Inflammatory macrophage treated with lipopolysaccharide for 4 hours (primary cell): ENCODE measurements at places on chromosomes 2 and 18.

DNA sequence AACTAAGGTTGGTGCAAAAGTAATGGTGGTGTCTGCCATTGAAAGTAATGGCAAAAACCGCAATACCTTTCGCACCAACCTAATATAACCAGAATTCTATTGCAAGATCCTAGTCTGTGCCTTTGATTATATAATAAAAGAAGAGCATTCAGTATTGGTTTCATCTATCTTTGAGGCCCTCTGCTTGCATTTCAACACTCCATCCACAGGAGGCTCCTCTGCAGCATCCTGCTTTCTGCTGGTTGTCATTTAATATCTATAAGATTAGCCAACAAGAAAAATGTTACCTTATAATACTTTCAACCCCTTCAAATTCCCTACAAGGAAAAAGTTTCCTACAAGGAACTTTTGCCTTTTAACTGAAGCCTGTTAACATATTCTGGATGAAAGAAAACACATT lies 139.2 kb downstream of the CDCA7 start:
- no peak for DNase-seq

- no peak for DNase-seq
Measured at GRCh38 chr2:24008672-24009366, 1.1 kb upstream of the MFSD2B start.

DNA sequence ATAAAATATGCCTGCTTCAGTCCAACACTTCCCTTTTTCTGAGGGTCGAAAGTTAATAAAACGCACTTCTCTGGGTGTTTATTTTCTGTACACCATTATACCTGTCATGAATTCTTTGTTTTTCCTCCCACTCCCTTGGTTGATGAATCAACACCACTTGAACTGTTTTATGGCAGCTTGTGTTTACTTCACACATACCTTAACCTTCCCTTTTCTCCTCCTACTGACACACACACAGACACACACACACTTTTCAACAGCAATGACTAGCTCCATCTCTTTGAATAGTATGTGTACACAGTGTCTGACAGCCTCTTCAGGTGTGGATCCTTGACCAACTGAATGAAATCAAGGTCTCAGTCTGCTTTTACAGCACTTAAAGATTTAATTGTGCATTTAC lies 91.3 kb downstream of the SATB2 start:
- no peak for DNase-seq

DNA sequence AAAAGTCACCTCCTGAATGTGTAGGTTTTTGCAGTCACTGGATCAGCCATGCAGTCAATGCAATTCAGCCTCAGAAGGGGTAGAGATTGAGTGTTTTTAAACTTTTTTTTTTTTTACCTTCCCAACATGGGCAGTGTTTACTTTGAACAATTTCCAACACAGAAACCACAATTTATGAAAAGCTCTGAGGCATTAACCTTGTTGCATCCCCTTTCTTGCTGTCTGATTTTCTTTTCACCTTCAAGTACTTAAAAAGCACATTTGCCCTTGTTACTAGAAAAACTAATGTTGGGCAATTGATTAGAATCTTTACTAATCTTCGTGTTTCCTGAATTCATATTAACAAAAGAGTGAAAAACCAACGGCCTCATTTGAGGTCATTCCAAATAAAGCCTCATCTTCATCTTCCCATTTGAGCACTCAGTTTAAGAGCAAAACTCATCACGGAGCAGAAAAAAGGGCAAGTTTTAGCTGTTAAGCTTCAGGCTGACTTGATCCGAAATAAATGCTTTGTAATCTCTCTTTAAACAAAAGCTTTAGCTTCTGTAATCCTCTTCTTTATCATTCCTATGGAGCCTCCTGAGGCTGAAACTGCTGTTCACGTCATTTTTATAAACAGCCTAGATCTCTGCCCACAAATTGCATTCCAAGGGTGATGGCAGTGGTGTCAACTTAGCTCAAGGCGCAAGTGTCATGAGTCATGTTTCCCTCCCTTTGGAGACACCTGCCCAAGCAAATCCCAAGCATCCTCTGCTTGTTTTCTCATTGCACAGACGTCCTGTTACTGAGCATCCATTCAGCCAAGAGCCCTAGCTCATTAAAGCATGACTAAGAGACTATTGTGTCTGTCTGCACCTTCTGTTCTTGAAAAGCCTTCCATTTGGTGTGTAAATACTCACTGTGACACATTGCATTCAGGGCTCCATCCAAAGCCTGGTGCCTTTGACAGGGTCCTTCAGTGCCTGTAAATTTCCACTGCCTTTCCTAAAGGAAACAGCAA lies 107.7 kb downstream of the HNMT start:
- DNase-seq = no peak

GRCh38 chr2:96538487-96539214 lies 2.1 kb downstream of the ARID5A start:
- DNase-seq = peak; percentile 75

GRCh38 chr2:46125798-46126197 lies 171.4 kb upstream of the EPAS1 start:
- no peak for DNase-seq

- DNase-seq = no peak
Measured at GRCh38 chr2:85215448-85216401, 82.5 kb downstream of the TCF7L1 start.

DNA sequence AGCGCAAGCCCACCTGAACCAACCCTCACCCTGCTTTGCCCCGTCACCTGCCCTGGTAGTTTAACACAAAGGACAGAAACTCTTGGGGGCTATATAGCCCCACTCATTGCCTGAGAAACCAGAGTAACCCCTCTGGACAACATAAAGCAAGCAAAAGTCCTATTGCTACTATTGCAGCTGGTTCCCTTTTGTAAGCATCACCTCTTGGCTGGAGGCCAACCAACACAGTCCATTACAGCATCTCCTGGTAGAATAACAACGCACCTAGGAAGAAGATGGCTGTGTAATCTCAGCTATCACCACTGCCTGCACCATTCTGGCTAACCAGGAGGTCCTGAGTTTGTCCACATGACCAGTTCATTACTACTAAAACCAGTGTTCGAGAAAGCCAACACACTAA lies 36.4 kb downstream of the FLACC1 start:
- DNase-seq = no peak

- DNase-seq = no peak
Measured at GRCh38 chr2:18123211-18123570, 244.7 kb downstream of the KCNS3 start.

DNA sequence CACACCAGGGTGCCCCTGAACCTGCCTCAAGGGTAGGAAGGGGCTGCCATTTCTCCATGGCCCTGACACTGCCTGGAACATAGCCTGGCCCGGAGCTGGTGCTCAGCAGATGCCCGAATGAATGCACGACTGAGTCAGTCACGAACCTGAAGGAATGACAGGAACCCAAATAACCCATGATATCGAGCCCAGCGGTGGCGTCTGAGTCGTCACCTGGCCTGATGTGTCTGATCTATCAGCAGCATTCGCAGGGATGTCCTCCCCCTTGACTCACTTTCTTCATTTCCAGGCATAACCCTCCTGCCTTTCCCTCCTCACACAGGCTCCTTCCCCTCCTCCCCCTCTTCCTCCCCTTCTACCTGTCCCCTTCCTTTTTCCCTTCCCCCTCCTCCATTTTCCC lies 52.1 kb upstream of the SMAD7 start:
- DNase-seq = no peak

DNA sequence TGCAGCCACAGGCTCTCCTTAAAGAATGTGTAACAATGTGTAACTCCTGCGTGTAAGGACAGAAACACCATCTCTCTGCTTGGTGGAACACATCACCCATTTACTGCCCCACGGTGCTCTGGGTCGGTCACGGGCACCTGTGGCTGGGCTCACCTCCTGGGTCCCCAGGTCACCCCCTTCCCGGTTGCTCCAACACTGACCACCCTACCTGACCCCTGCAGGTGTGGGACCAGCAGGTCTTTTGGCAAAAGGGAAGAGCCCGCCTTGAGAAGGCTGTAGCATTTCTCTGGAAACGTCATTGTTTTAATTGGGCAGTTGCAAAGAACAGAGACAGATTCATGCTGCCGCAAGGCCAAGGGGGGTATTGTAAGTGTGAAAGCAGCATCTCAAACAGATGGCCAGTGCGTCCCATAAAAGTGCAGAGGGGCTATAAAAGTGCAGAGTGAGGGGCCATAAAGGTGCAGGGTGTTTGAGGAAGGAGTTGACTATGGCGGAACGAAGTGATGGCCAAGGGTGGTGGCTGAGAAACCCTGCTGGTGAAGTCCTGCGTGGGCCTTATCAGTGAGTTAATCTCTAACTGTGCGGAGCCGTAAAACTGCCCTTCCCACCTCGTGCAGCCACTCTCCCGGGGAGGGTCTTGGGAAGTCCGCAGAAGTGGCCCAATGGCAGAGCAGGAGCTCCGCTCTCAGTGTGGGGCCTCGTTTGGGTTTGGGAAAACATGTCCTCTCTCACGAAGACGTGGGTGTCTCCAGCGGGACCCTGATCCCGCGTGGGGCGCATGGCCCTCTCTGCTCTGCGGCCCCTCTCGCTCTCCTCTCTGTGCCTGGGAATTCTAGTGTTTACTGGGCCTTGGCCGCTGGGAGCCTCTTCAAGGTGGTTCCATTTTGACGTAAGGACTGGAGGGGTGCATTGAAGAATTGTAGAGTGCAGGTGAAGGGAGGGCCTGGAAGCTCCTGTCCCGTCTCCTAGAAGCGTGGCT lies 13.7 kb upstream of the NEU4 start:
- DNase-seq = no peak

DNA sequence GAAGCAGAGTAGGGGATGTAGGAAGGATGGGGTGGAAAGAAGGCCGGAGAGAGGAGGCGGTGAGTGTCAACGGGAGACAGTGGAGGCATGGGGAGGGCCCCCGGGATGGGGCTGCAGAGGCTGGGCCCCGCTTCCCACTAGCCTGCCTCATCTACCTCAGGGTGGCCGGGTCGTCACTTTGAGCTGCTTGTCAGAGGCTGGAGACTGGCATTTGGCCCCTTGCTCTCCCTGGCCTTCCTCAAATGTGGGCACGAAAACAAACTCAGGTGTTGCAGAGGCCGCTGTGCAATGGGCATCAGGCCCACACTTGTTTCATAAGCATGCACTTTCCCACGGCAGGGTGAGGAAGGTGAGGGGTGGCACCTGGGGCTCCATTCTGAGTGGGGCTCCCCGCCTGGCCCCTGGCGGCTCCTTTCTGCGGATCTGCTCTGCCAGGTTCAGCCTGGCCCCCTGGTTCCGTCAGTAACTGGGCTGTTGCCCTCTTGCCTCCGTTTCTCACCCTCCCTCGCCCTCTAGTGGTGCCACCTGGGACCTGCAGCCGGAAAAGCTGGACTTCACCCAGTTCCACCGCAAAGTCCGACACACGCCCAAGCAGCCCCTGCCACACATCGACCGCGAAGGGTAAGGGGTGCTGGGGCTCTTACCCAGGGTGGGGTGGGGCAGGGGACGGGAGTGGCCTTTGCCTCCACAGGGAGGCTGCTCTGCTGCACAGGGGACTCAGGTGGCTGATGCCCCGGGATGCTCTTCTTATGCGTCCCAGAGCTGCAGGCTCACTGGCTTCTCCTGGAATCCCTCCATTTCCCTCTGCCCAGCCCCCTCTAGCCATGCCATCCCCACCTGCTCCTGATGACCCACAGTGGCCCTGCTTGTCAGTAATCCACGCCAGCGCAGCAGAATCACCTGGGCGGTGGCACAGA lies 125.4 kb downstream of the CTIF start:
- peak; percentile 44 for DNase-seq

- DNase-seq = no peak
Measured at GRCh38 chr18:32380559-32380958, 90.1 kb downstream of the GAREM1 start.

DNA sequence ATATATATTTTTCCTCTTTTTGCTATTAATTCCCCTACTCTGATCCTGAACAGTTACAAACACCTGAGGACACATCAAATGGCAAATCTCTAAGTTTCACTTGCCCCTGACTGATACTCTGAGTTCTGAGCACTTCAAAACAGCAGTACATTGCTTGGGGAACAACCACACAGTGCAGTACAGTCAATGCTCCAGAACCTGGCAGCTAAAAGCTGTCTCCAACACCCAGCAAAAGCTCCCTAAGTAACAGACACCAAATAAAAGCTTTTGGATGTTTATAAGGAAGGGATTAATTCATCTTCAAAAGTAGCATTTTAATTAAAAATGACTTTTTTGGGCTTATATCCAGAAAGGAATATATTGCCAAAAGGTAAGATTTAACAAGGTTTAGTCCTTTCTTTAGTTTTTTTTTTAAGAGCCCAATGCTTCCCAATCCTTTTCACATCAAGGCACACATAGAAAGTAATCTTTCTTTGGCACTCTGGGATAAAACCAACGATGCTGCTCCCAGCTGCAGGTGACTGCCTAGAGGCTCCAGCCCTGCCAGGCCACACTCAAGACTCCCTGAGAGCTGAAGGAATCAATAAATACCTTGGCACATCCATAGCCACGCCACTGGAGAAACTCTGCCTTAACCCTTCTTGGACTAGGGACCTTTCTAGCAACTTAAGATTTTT lies 164.9 kb upstream of the ZFP36L2 start:
- DNase-seq = no peak

- no peak for DNase-seq
Measured at GRCh38 chr2:9775351-9775750, 67.9 kb upstream of the TAF1B start.

- peak; percentile 70 for DNase-seq
Measured at GRCh38 chr2:45833968-45834344, 182.5 kb downstream of the PRKCE start.

GRCh38 chr2:137960223-137960622 lies 4.0 kb upstream of the HNMT start:
- DNase-seq = peak; percentile 86

- no peak for DNase-seq
Measured at GRCh38 chr18:42230636-42231035, 275.6 kb downstream of the PIK3C3 start.

- no peak for DNase-seq
Measured at GRCh38 chr2:201396595-201396994, 39.5 kb upstream of the FLACC1 start.

DNA sequence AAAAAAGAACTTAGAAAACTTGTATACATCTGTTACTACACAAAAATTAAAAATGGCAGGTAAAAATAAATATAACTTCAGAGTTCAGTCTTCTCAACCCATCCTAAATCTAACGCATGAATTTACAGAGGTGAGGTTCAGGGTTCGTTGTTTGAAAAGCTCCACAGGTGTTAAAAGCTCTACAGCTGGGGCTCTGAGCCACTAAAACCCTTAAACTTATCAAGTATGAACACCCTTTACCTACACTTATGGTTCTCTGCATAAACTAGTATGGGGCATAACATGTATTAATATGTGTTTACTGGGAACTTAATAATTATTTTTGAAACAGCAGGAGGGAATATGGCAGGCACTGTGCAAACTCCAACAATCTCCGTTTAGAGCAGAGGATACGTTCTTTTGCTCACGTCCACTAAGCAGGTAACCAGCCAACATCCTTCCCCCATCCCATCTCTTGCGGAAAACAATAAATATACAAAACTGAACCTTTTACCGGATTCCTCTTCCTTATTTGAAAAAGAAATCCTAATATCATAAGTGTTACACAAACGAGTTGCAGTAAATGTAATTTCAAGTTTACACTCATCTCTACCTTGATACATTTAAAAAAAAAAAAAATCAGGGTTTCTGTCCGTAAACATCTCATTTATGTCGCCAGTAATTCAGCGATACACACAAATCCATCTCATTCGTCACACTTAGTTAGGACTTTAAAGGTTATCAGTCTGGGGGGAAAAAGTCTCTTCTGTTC lies 1.3 kb downstream of the PIAS2 start:
- DNase-seq = no peak
